Stimulated activated CD8-positive, alpha-beta memory T cell treated with anti-CD3 and anti-CD28 coated beads, Interleukin-4, amount 100 ng/mL, for 1 hour (primary cell): ENCODE measurements at places on chromosomes 12 and 14.

GRCh38 chr12:104377514-104377812 is 73.9 kb downstream of the EID3 start:
- DNase-seq: no peak

GRCh38 chr14:51211149-51211548 is 28.9 kb upstream of the TMX1 start:
- DNase-seq: no peak

DNA sequence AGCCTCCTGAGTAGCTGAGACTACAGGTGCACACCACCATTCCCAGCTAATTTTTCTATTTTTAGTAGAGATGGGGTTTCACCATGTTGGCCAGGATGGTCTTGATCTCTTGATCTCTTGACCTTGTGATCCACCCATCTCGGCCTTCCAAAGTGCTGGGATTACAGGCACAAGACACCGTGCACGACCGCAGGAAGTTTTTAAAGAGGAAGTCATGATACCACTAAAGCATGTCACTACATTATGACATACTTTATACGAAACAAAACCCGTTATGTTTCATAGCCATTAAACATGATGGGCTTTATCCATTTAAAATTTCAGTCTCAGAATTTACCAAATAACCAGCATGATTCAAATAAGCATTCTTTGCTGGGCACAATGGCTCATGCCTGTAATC is 83.8 kb upstream of the DUSP6 start:
- no peak for DNase-seq

- no peak for DNase-seq
Observed at GRCh38 chr12:105334582-105334981, 4.1 kb downstream of the C12orf75 start.

GRCh38 chr12:115632308-115632707 is 645.2 kb downstream of the MED13L start:
- DNase-seq: no peak

- DNase-seq: no peak
Observed at GRCh38 chr14:89724628-89724960, 229.9 kb downstream of the EFCAB11 start.

DNA sequence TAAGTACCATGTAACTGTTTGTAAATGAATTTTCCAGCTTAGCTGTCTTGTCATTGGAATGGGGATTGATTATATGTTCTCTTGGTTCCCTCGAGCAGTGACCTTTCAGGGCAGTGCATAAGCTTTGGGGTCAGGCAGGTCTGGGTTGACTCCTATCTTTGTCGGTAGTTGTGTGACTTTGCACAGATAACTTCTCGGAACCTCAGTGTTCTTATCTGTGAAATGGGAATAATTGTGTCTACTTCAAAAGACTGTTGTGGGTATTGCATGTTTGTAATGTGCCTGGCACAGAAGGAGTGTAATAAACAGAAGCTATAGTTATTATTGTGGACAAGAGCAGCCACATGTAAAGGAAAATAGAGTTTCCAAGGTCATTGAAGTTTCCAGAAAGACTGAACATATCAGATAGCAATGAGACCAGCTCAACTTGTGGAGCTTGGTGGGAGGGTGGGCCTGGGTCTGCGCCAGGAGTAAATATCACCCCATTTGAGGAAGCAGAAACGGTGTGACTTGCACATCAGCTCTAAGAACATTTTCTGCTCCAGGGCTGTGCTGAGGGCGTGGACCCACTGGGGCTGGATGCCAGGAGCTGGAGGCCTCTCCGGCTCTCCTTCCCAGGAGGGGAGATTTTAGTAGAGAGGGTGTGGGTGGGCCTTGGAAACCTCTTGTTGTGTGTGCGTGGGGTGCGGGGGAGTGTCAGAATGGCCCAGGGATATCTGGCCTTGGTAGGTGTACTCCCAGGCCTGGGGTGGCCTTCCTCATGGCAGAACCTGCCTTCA is 19.7 kb downstream of the FOS start:
- DNase-seq: no peak

- no peak for DNase-seq
Observed at GRCh38 chr12:89069431-89069830, 282.9 kb downstream of the DUSP6 start.

DNA sequence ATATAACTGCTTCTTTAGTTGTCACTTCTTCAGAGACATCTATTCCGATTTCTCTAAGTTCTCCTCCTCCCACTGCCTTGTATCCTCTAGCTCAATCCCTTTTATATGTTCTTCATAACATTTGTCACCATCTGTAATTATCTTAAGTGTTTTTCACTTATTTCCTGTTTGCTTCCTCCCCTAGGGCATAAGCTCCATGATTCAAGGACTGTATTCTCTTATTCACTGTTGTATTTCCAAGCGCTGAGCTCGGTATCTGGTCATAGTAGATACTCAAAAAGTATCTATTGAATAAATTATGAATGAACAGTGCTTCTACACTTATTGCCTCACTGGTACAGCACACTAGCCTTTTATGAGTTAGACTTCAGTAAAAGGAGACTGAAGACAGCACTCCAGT is 109.0 kb upstream of the TMPO start:
- no peak for DNase-seq
